ENCODE measurements at places on chromosomes 11 and 22. TPM values are rescaled to one million over a fixed set of nuclear protein-coding genes. Genes with fewer than 3 reads are reported as not detected.

Gene OR5P2
- not detected for total RNA-seq

Gene NDUFV1
- total RNA-seq = 205 TPM

Gene APOL5
- total RNA-seq = not detected

Gene GDPD4
- total RNA-seq = not detected

Gene CHRM1
- total RNA-seq = not detected

Gene TSSC4
- 55.6 TPM for total RNA-seq

Gene SEZ6L
- not detected for total RNA-seq

Data from mesangial cell (primary cell).